Activated T-helper 1 cell treated with Interleukin-2 at 50 U/mL for 16 hours (primary cell): ENCODE measurements at places on chromosomes 12 and 14.

- DNase-seq, result no peak
These were observed 80.8 kb downstream of the MNAT1 start for GRCh38 chr14:60815371-60815770.

GRCh38 chr12:75754698-75755097 is 243.3 kb upstream of the KRR1 start:
- DNase-seq, result no peak

DNA sequence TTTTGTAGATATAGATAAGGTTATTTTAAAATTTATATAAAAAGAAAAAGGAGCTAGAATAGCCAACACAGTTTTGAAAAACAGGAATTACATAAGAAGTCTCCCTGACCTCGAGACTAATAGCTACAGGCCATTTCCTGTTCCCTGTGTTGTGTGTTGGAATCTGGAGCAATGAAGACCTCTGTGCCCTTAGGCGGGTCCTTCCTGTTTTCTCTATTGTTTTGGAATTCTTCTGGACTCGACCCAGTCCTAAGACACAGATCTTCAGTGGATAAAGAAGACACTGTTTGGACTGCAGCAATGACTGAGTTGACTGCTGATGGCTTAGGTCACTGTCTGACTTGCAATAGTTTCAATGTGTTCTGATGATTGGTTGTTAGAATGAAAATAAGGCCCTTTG is 26.2 kb downstream of the SNRPF start:
- DNase-seq, result no peak

GRCh38 chr12:6315184-6315583 is 4.7 kb downstream of the PLEKHG6 start:
- DNase-seq, result no peak

- DNase-seq, result no peak
These were observed 128.4 kb downstream of the METTL25 start for GRCh38 chr12:82486524-82487235.

- DNase-seq, result no peak
These were observed 84.0 kb upstream of the GPR68 start for GRCh38 chr14:91328313-91329050.

DNA sequence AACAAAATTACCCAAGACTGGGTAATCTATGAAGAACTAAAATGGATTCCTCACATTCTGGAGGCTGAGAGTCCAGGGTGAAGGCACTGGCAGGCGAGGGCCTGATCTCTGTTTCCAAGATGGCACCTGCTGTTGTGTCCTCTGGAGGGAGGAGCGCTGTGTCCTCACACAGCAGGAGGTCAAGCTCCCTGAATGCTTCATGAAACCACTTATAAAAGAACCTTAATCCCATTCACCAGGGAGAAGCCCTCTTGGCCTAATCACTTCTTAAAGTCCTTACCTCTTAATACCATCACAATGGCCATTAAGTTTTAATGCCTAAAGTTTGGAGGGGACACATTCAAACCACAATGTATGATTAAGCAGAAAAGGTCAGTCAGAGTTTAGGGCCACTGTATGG is 172.4 kb downstream of the EMP1 start:
- DNase-seq, result no peak
